Cardiac muscle cell (in vitro differentiated cells and primary cell): ENCODE measurements at places on chromosomes 4 and X.
A peak's percentile ranks its signal among the peaks of the same experiment; 100 is the strongest.

DNA sequence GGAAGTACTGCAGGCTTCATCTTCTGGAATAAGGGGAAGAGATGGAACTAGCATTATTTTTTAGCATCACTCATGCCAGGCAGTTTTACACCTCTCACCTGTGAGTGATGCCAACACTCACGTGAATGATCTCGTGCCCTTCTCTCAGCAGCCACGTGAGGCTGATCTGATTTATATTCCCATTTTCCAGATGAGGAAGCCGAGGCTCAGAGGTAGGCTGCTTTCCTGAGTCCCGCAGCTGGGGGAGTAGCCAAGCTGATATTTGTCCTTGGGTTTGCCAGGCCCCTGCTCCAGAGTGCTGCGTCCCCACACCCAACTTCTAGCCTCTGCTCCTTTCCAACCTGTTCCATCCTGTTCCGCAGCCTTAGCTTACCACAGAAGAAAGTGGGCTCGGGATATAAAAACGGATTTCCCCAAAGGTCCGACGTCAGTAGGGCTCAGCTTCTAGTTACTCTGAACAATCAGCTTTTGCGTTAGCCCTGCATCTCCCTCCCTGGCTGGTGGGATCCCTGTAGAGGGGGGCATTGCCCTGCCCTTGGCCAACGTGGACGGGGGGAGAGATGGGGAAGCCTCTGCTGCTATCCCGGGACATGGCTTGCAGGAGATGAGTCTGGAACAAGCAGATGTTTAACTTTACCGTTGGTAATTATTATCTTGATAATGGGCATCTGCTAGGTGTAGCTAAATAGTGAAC is 9.3 kb downstream of the EVC start:
- DNase-seq = no peak

DNA sequence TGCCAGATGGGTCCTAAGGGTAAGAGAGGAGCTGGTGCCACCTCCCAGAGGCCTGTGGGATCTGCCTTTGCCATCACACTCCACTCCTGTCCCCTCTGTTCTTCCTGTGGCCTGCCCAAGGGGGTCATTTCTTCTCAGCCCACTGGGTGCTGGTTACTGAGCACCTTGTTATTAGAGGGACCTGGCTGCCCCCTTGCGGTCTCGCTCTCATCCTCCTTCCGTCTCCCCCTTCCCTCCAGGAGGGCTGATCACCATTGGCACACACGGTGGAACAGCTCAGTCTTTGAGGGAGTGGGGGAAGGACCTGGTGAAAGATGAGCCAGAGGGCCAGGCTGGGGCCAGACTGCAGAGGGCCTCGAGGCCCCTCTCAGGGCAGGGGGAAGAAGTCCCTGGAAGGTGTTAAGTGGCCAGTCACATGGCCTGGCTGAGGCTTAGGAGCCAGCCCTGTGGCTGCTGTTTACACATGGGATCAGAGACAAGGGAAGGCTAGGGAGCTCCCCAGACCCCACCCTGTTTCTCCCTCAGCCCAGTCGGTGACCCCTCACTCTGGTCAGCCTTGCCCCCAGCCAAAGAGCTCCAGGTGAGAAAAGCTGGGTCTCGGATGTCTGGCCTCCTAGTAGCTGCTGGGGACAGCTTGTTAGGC is 68.1 kb downstream of the MTMR1 start:
- peak; percentile 28 for DNase-seq

GRCh38 chr4:88276952-88277710 is 7.2 kb downstream of the PPM1K start:
- no peak for DNase-seq

DNA sequence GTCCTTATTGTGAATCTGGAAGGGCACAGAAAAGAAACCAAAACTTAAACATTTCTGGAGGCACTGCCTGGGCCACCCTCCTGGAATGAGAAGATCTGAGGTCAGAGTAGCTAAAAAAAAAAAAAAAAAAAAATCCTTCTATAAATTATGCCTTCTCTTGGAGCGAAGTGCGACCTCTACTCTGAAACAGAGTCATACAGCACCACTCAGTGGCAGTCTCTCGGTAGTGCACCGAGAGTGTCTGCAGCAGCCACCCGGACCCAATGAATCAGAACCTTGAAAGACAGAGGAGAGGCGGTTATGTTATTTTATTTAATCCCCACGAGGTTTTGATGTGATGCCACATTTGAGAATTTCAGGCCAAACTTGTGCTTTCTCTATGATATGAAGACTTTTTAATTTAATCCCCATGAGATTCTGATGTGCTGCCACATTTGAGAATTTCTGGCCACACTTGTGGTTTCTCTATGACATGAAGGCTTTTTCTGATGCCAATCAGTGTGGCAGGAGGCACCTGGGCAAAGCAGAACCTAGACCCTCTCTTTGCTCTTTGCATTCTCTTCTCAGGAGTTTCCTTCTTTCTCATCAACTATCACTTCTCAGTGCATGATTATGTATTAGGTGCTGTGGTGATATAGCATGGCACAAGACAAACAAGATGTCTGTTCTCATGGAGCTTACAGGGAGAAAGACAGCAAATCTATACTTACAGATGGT is 5.6 kb upstream of the CT47C1 start:
- peak; percentile 70 for DNase-seq

DNA sequence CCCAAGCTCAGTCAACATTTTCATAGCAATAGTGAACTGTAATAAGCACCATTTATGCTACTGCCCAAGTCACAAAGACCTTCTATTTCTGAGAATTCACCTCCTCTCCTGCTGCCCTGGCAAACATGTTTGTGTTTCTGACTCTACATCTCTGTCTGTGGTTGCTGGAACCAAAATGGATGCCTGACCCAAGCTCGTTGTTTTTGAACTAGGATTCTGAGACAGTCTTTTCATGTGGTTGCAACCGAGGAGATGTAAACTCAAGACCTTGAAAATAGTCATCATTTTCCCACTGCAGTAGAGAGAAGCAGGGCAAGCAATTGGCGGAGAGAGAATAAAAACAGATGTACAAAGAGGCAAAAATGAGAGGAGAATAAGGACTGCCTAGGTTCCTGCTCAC is 160.2 kb downstream of the RAB28 start:
- DNase-seq = no peak

DNA sequence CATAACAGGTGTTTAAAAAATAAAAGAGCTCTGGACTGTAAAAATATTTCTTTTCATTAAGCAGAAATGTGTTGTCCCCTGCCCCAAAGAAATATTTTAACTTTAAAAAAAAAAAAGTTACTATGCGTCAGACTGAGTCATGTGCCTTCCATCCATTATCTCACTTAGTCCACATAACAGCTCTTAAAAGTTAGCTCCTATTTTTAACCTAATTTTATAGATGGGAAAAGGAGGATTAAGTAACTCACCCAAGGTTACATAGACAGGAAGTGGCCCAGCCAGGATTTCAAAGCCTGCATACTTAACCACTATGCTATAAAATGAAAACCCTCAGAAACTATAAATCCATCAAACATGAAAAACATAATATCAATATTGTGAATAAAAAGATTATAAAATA is 97.7 kb downstream of the MANBA start:
- DNase-seq = peak; percentile 65

GRCh38 chrX:65838674-65839073 is 171.2 kb downstream of the MSN start:
- DNase-seq = no peak

DNA sequence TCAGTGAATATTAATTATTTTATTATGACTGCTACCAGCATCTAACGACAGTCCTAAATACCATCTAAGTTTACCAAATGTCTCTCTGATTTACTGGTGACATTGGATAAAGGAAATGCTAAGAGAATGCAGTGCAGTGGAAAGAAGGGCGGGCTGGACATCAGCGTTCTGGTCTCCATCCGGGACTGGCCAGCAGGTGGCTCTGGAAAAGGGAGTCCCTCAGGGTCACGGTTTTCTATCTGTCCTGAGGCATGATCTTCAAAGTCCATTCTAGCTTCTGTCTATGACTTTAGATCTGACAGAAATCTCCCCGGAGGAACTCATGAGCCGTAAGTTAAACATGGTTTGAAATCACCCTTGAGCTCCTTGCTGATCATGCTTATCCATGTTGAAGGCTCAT is 3.3 kb downstream of the TRIM2 start:
- peak; percentile 62 for DNase-seq

DNA sequence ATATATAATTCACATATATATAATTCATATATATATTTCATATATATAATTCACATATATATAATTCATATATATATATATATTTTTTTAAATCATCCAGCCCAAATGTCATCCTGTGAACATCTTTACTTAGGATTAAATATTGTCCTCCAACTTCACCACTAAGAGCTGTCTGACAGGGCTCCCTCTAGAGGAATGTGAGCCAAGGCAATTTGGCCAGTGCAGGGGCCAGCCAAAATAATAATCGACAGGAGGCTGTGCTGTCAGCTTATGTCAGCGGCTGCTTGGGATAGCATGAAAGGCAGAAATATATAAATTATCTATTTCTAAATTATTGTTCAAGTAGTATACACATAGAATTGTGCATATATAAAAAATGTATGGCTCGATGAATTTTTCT is 29.5 kb downstream of the EGFL6 start:
- peak; percentile 6 for DNase-seq

DNA sequence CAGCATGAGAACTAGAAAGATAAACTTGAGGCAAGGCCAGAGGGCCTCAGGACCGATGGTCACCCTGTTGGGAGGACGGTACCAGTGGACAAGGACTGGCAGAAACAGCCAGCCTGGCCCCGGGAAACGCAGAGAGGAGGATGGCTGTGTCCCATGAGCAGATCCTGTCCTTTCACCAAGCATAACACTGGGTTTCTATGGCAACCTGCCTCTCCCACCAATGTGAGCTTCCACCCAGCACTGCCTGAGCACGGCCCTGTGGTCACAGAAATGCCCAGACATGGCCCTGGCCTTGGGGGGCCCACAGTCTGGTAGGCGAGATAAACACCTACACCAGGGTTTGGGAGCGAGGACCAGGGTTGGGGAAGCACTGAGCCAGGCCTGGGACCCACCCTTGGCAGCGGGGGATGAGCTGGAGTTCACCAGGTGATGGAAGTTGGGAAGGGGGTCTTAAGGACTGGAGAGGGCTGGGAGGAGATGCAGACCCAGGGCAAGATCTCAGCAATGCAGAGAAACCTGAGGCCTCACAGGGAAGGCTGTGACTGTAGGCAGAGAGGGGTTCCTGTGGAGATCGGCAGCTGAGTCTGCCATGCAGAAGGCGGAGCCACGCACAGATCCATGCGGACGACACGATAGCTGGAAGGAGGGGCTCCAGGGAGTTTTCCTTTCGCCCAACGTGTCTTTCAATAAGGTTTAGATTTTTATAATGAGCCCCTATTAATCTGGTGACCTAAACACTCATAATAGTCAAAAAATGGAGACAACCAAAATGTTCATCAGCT is 32.7 kb upstream of the CRMP1 start:
- no peak for DNase-seq

DNA sequence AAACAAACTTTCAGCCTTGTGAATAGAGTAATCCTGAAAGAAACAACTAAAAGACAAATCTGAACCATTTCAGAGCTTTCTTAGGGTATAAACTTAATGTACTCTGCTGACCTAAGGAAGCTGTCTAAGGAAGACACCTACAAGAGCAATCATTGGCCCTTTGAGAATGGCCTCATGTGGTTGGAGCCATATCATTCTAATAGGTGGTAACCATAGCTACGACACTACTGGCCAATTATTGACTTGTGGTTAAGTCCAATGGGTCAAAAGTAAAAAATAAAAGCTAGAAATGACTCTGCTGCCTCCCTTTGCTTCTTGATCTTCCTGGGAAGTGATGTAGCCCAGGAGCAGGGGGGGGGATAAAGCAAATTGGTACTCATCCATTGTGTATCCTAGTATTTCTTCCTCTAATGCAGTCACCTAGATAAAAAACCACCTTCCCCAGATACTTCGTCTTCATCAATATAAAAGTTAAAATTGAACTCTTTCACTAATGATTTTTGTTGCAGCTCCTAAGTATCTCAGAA is 547.0 kb downstream of the ARAP2 start:
- no peak for DNase-seq

- DNase-seq = no peak
These were observed 39.2 kb upstream of the CRMP1 start for GRCh38 chr4:5932035-5932568.

- peak; percentile 74 for DNase-seq
These were observed 53.3 kb downstream of the RGS12 start for GRCh38 chr4:3346146-3346545.

- DNase-seq = no peak
These were observed 4.5 kb downstream of the DTHD1 start for GRCh38 chr4:36285784-36286480.

DNA sequence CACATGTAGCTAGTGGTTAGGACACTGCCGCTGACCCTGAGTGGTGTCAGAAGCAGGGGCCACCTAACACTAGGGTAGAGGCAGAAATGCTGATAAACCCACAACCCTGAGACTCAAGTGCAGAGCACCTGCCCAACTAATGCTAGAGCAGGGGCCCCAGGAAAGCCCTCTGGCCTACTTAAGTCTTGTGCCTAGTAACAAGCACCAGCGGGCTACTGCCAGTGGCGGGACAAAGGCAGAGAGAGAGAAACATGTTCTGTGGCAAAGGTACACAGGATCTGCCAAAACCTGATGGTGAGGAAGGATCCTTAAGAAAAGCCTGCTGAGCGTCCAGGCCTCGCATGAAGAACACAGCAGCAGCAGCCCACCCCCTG is 172.4 kb downstream of the PRDM5 start:
- no peak for DNase-seq

GRCh38 chrX:17859609-17860178 is 1.4 kb downstream of the RAI2 start:
- no peak for DNase-seq

DNA sequence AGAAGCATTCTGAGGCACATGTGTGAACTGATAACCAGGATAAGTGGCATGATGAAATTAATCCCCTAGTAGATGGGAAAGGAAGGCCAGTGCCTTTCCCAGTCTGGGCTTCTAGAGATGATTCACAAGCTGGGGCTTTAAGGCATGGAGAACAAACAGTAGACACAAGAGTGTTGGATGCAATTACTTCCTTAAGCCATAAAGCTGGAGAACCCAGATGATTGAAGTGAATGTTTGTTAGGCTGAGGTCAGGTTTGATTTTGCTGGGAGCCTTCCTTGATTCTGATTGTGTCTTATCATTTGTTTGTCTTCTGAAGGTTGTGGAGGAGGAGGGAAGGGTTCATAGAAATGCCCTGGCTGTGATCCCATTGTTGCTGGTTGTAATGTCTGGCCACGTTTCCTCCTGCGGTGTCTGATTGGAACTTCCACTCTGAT is 125.2 kb downstream of the NHS start:
- DNase-seq = no peak

DNA sequence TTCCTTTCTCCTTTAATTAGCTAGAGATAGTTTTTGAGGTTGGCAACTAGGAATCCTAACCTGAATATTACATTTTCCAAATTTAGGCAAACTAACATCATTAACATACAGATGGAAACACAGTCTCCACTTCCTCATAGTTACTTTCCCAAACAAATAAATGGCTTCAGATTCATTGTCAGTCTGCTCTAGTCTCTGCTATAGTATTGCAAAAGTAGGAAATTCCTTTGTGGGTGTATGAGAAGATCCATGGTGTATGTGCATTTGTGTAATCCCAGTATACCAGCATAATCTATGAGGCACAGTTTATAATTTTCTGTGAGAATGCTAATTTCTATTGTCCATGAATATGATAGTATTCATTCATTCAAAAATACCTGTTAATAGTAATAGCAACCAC is 3.0 kb upstream of the NDP start:
- DNase-seq = no peak
